ENCODE measurements at places on chromosomes 2 and 18. TPM values are rescaled to one million over a fixed set of nuclear protein-coding genes. Genes with fewer than 3 reads are reported as not detected.

DNA sequence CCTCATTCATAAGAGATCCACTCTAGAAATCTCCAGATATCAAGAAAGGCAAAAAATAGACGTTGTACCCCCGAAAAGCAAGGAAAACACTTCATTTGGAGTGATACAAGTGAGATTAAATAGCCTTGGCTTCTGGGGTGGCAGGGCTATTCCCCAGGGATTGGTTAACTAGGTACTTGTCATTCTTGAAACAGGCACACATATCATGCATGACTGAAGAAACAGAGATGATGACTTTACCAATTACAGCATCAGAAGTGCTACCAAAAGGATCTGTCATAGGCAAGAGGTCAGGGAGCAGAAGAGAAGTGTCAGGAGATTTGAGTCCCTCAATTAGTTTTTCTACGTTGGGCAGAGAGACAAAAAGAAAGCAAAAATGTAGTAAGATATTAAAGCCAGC lies 45.2 kb upstream of the NFU1 start:
- no peak overlapping the region for H3K27ac ChIP-seq
- H3K27me3 ChIP-seq = no peaks in the 10 kb centered on the region
- no peaks in the 10 kb centered on the region for H3K4me1 ChIP-seq
- no peak for DNase-seq
- no peak overlapping the region for H3K4me3 ChIP-seq
- peaks cover 4% of the 10 kb centered on the region for H3K36me3 ChIP-seq

DNA sequence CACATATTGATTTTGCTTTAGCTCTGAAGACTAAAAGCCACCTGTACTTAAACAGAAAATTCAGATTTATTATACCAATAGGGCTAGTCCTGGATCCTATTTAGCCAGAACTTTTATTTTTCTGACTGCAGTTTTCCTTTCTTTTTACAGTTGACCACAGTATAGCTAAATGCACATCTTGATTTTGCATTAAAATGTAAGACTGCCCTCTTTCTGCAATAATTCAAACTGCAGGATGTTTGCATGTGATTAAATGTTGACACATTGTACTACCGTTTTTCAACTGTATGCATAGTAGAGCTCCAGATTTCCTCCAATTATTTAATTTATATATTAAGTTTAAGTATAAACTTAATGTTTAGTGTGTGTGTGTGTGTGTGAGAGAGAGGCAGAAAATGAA lies 1262.9 kb downstream of the SUCLG1 start:
- no peak for DNase-seq
- H3K4me3 ChIP-seq = no peak overlapping the region
- H3K27me3 ChIP-seq = no peaks in the 10 kb centered on the region
- no peak overlapping the region for H3K27ac ChIP-seq

DNA sequence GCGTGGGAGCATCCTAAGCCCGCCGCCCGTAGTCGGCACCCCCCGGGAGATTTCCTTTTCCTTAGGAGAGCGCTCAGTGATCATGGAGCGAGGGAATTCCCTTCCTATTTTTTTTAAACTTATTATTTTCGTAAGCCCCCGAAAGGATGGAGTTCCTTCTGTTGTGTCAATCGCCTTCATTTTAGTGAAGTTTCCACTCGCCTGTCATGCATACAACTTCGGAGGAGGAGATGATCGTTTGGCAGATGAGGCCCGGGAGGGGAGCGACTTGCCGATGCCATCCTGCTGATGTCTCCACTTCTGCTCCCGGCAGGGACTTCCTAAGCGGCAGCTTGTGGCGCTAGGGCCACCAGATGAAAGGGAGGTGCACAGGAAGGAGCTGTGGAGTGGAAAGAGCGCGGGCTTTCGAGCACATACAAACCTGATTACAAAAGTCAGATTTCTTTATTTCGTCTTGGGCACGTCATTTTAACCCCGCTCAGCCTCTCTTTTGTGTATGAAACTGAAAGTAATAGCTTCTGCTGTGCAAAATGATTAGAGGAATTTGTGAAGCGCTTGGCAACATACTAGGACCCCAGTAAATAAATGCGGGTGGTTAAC lies at the start of gene ADGRF3:
Gene ADGRF3 (minus strand): TSS at position 336 of the 600 bp plus-strand sequence. CDS start 555 bp downstream, outside the sequence.
- H3K36me3 ChIP-seq = no peaks in the 10 kb centered on the region
- H3K4me1 ChIP-seq = no peaks in the 10 kb centered on the region
- peak; percentile 84 for DNase-seq
- peak within 1 kb of the TSS; percentile 41 for H3K27ac ChIP-seq

- DNase-seq = peak; percentile 35
- H3K36me3 ChIP-seq = no peaks in the 10 kb centered on the region
- H3K27me3 ChIP-seq = no peaks in the 10 kb centered on the region
- H3K4me3 ChIP-seq = no peak overlapping the region
- H3K27ac ChIP-seq = no peak overlapping the region
These were observed 4.0 kb downstream of the CHRND start for GRCh38 chr2:232529806-232530547.

GRCh38 chr2:37500031-37500430 lies 155.6 kb downstream of the QPCT start:
- H3K27me3 ChIP-seq = no peaks in the 10 kb centered on the region
- H3K4me3 ChIP-seq = no peak overlapping the region
- no peaks in the 10 kb centered on the region for H3K36me3 ChIP-seq
- H3K27ac ChIP-seq = no peak overlapping the region
- H3K4me1 ChIP-seq = no peaks in the 10 kb centered on the region

DNA sequence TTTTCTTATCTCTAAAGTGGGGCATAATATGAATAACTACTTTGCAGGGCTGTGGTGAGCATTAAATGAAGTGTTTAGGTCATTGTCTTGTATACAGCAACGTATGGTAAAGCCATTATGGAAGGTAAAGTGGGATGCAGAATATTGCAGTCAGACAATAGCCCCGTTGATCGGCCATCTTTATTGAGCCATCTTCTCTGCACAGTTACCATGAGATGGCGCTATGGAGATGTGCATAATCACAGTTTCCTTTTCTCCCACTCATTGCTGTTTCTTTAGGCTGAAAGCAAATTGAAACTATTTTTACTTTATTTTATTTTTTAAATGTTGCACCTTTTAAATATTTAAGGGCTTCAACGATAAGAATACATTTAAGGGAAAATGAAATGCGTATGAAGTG lies 108.9 kb downstream of the THSD7B start:
- no peak overlapping the region for H3K27ac ChIP-seq
- no peak overlapping the region for H3K4me3 ChIP-seq
- H3K27me3 ChIP-seq = no peaks in the 10 kb centered on the region
- no peaks in the 10 kb centered on the region for H3K36me3 ChIP-seq
- DNase-seq = no peak

DNA sequence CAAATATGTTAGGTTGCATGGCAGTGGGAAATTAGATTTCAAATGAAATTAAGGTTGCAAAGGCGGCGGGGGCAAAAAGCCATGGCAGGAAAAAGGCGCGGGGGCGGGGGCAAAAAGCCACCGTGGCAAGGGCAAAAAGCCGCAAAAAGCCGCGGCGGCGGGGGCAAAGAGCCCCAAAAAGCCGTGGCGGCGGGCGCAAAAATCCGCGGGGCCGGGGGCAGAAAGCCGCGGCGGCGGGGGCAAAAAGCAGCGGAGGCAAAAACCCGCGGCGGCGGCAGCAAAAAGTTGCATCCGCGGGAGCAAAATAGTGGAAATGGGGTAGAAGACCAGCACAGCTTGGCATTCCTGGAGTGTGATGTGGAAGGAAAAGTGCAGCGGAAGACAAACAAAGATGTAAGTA lies 417.1 kb downstream of the ANKRD30B start:
- no peaks in the 10 kb centered on the region for H3K27me3 ChIP-seq
- no peak overlapping the region for H3K4me3 ChIP-seq
- H3K27ac ChIP-seq = no peak overlapping the region
- DNase-seq = peak; percentile 56
- H3K36me3 ChIP-seq = no peaks in the 10 kb centered on the region

DNA sequence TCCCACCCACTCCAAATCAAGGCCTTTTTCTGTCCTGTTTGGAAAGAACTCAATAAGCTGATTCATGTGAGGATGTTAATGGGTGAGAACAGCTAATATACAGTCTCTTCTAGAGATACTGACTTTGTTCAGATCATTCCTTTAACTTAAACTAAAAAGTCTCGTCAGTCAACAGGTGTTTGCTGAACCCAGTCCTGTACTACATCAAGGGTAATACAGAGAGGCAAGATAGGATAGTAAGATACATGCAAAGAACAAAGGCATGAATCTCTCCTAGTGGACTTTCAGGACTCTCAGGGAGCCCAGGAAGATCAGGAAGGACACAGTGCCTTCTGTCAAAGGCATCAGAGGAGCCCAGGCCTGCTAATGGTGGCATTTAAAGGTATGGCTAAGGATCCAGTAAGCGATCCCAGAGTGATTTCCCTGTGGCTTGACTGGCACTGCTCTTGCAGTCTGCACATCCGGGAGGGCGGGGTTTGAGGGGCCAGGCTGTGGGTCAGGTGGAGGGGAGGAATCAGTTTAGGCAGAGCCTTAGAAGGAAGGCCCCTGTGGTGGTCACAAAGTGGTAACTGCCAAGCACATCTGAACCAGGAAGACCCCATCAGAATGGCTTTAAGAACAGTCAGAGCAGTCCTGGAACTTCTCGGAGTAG lies 54.0 kb downstream of the EPAS1 start:
- no peaks in the 10 kb centered on the region for H3K27me3 ChIP-seq
- DNase-seq = no peak
- H3K27ac ChIP-seq = no peak overlapping the region
- H3K36me3 ChIP-seq = peaks cover 6% of the 10 kb centered on the region
- H3K4me3 ChIP-seq = no peak overlapping the region

GRCh38 chr2:46955764-46956163 lies 40.2 kb upstream of the MCFD2 start:
- no peak overlapping the region for H3K4me3 ChIP-seq
- no peaks in the 10 kb centered on the region for H3K27me3 ChIP-seq
- peaks cover 2% of the 10 kb centered on the region for H3K4me1 ChIP-seq
- H3K36me3 ChIP-seq = no peaks in the 10 kb centered on the region
- no peak overlapping the region for H3K27ac ChIP-seq

- no peaks in the 10 kb centered on the region for H3K27me3 ChIP-seq
- DNase-seq = no peak
- no peak overlapping the region for H3K27ac ChIP-seq
- no peak overlapping the region for H3K4me3 ChIP-seq
- no peaks in the 10 kb centered on the region for H3K4me1 ChIP-seq
These were observed 20.7 kb upstream of the SULT1C2 start for GRCh38 chr2:108268001-108268400.

- H3K4me3 ChIP-seq = no peak overlapping the region
- no peak overlapping the region for H3K27ac ChIP-seq
- H3K4me1 ChIP-seq = no peaks in the 10 kb centered on the region
- DNase-seq = no peak
- no peaks in the 10 kb centered on the region for H3K36me3 ChIP-seq
These were observed 907.6 kb downstream of the EPHA4 start for GRCh38 chr2:220664272-220665107.

DNA sequence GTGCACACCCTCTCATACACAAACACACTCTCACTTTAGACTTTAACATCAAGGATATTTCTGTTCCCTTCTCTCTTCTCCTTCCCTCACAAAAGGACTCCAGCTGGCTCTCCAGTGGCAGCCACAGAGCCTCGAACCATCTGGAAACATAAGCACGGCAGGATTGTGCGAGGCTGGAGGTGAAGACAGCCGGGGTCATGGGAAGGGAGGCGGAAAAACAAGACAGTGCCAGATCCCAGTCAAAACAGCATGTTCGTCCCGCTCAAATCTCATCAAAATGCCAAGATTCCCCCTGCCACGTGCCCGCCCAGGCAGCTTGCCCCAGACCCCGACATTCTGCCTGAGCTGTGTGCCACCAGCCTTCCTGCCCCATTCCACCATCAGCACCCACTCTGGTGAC lies 180.3 kb downstream of the ZBTB7C start:
- no peaks in the 10 kb centered on the region for H3K4me1 ChIP-seq
- DNase-seq = no peak
- H3K36me3 ChIP-seq = no peaks in the 10 kb centered on the region
- no peaks in the 10 kb centered on the region for H3K27me3 ChIP-seq
- no peak overlapping the region for H3K4me3 ChIP-seq
- no peak overlapping the region for H3K27ac ChIP-seq

DNA sequence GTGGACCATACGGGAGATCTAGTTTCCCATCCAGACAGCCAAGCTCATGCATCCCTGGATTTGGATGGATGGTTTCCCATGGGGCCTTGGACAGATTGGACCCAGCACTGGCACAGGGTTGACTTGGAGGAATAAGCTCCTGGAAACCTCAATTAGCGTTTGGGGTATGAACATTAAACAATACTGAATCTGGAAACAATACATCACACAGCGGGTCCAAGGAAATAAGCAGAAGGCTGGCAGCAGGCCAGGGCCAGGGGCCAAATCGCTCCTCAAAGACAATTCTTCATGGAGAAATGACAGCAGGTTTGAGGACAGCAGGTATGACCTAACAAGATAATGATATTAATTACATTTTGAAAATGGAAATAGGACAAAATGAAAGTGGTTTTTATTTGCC lies 540.6 kb downstream of the RIT2 start:
- H3K4me1 ChIP-seq = no peaks in the 10 kb centered on the region
- H3K27ac ChIP-seq = no peak overlapping the region
- H3K27me3 ChIP-seq = no peaks in the 10 kb centered on the region
- no peaks in the 10 kb centered on the region for H3K36me3 ChIP-seq

GRCh38 chr2:8676921-8677645 lies 4.8 kb upstream of the ID2 start:
- no peaks in the 10 kb centered on the region for H3K27me3 ChIP-seq
- peak overlapping the region; percentile 91 for H3K4me3 ChIP-seq
- no peaks in the 10 kb centered on the region for H3K4me1 ChIP-seq
- no peak for DNase-seq
- no peaks in the 10 kb centered on the region for H3K36me3 ChIP-seq

DNA sequence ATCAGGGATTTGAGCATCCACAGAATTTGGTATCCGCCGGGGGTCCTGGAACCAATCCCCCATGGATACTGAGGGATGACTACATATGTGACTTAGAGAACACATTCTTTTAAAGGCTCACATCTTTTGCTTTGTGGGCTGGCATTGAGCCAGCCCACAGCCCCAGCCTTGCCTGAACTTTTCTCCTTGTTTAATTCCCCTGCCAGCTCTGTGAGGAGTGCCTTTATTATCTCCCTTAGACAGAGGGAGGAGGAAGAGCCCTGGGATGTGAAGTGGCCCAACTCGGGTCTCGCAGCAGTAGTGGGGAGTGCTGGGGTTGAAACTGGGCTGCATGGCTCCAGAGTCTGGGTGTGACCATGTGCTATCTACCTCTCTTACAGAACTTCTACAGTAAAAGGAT lies 7.6 kb downstream of the TTC39C start:
- H3K4me3 ChIP-seq = no peak overlapping the region
- H3K4me1 ChIP-seq = no peaks in the 10 kb centered on the region
- H3K27ac ChIP-seq = no peak overlapping the region
- DNase-seq = no peak
- no peaks in the 10 kb centered on the region for H3K27me3 ChIP-seq

DNA sequence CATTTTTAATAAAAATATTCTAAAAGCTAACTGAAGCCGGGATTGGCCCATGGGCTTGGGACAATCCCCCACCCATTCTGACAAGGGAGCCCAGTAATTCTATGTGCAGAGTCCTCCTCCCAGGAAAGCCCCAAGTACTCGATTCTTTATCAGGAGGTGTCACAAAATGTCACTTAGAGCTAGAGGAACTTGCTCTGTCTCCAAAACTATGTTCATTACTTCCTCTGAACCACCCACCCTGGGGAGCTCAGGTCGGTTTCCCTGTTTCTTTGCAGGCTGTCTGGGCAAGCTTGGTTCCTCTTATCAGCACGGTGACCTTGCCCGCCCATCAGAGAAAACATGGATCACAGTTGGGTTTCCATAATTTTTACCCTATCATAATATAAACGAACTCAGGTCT lies 430.6 kb upstream of the ID2 start:
- no peak for DNase-seq
- H3K36me3 ChIP-seq = no peaks in the 10 kb centered on the region
- H3K27me3 ChIP-seq = no peaks in the 10 kb centered on the region
- no peak overlapping the region for H3K27ac ChIP-seq
- H3K4me1 ChIP-seq = peaks cover 5% of the 10 kb centered on the region

ACKR3 gene
- polyA plus RNA-seq = 37.5 TPM

CCDC68 gene
- polyA plus RNA-seq = 9.4 TPM

UGT1A1 gene
- not detected for polyA plus RNA-seq

All from aorta (tissue), 5 donors.